A549 treated with ZK216348 at 1 μM for 4 hours (cell line): ENCODE measurements at places on chromosomes 12 and 14. TPM values are rescaled to one million over a fixed set of nuclear protein-coding genes. Genes with fewer than 3 reads are reported as not detected.

The AICDA gene
- 0.12 to 0.31 TPM (median 0.22 TPM) in 4 of 5 replicates, not detected in the other for total RNA-seq

The PITPNM2 gene
- total RNA-seq, result 9.6 to 24.8 TPM (median 20.2 TPM) in 5 replicates

The SALL2 gene
- 0.61 to 1.1 TPM (median 0.87 TPM) in 5 replicates for total RNA-seq

The TUBA1B gene
- 1,785 to 2,573 TPM (median 2,522 TPM) in 5 replicates for total RNA-seq

The MARK3 gene
- 55.5 to 73.3 TPM (median 57.5 TPM) in 5 replicates for total RNA-seq

The AQP2 gene
- not detected in 5 replicates for total RNA-seq
